Femur (tissue), 1 donor: ENCODE measurements at places on chromosomes 5 and 9.
A peak's percentile ranks its signal among the peaks of the same experiment; 100 is the strongest.

GRCh38 chr5:23223846-23224245, 283.6 kb upstream of the PRDM9 start:
- DNase-seq = no peak

- DNase-seq = no peak
Observed at GRCh38 chr5:6573651-6574101, 59.2 kb downstream of the NSUN2 start.

- no peak for DNase-seq
Observed at GRCh38 chr9:101442318-101442717, 6.7 kb upstream of the ALDOB start.

GRCh38 chr9:68851657-68852056, 146.6 kb downstream of the PIP5K1B start:
- DNase-seq = no peak

GRCh38 chr9:70607329-70607728, 192.9 kb upstream of the KLF9 start:
- no peak for DNase-seq

DNA sequence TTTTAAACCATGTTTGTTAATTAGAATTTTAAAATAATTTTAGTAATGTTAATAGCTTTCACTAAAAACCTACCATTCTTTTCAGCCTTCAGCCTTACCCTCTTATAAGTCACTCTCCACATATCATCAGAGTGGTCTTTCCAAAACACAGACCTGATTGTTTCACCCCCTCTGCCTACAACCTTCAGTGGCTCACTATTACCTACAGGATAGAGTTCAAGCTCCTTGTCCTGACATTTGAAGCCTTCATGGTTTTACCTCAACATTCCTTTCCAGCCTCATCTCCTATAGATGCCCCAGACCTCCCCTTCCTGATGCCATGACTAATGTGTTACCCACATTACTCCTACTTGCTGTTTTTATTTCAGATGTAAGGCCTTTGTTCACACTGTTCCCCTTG, 27.8 kb upstream of the STRBP start:
- no peak for DNase-seq

- no peak for DNase-seq
Observed at GRCh38 chr5:41878643-41879478, 8.6 kb upstream of the OXCT1 start.

DNA sequence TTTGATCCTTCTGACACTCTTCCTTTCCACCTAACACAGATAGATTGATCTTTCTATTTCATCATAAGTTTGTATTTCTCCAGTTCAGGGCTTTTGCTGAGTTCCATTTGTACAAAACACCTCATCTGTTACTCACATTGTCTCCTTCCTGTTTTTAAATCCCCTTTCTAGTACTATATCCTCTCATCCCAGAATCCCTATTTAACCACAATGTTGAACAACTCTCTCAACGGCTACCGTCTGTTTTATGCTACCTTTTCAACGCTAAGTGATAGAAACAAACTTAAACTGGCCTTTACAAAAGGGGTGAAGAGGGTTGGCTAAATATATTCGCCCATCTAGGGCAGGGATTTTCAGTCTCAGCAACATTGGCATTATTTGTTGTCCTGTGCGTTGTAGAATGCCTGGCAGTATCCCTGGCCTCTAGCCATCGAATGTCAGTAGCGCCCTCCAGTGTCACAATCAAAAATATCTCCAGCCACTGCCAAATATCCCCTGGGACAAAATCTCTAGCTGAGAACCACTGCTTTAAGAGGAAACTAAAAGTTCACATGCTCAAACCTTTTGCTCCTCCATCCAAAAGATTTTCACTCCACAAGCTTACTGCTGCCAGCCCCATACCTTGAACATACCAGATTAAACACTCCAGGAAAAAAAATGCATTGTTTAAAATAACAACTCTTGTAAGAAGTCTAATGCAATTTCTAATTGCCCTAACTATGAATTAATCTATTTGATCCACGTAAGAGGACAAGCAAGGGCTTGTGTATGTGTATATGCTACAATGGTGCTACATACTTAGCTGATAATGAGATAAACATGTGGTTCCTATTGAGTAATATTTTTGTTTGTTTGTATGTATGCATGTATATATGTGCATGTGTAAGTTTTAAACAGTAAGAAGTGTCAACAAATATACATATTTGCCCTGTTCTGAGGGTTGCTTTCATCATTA, 344.0 kb downstream of the PTPRD start:
- peak; percentile 35 for DNase-seq

GRCh38 chr9:21465859-21466518, 16.1 kb downstream of the IFNE start:
- DNase-seq = no peak

GRCh38 chr5:159525117-159525516, 194.8 kb upstream of the IL12B start:
- DNase-seq = no peak

DNA sequence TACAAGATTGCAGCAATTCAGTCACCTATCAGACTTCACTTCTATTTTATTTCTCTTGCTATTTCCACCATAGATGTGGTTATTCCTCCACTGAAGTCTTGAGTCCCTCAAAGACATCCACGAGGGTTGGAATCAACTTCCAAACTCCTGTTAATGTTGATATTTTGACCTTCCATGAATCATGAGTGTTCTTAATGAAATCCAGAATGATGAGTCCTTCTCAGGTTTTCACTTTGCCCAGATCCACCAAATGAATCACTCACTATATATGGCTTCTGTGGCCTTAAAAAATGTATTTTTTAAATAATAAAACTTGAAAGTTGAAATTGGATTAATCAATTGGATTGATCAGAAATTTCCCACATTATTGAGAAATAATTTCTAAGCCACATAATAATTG, 1821.0 kb downstream of the EFNA5 start:
- no peak for DNase-seq

DNA sequence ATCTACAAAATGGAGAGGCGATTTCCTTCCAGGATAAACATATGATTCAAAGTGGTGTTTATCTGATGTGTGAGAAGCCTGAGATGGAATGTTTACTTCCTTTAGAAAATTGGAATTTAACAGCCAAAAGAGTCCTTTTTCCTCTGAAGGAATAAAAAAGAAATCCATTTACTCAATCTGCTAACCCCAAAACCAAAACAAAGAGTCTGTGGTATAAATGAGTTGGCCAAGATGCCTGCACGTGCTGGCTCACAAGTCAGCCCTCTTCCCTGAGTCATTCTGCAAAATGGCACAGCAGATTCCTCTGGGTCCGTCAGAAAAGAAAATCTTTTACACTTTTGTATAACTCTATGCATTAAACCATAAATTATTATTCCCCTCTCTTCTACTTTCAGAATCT, 60.8 kb downstream of the EBF1 start:
- DNase-seq = no peak

DNA sequence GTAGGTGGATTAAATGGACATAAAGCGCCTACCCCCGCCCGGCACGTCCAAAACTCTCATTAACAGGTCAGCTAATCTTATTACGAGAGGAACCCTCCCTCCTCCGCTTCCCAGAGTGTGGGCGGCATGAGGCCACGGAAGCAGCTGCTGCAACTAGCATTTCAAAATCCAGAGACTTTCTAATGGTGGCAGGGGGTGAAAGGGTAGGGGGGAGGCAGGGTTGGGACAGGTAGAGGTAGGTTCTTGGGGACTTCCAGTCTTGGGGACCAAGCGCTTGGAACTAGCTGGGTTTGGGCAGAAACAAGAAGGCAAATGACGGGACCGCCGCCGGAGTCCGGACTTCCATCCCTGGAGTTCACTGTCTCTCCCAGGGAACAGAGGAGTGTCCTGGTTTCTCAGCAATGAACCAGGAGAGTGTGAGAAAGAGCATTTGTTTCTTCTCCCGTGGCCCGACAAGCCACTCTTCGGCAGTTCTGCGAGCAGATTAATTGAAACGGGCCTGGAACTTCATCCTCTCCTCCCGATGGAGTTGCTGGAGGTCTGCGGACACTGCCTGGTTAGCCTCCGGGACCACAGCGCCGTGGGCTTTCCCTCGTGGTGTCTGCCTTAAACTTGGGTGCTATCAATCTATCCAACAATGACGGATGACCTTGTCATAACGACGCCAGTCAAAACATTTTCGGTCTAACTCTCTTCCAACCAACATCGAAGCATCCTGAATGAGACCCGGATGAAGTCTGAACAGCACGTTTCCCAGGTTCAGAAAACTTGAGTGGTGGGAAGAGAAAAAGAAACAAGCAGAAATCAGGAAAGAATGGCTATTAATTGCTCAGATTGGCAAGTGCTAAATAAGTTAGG, 1.6 kb upstream of the PRDM6 start:
- DNase-seq = no peak

DNA sequence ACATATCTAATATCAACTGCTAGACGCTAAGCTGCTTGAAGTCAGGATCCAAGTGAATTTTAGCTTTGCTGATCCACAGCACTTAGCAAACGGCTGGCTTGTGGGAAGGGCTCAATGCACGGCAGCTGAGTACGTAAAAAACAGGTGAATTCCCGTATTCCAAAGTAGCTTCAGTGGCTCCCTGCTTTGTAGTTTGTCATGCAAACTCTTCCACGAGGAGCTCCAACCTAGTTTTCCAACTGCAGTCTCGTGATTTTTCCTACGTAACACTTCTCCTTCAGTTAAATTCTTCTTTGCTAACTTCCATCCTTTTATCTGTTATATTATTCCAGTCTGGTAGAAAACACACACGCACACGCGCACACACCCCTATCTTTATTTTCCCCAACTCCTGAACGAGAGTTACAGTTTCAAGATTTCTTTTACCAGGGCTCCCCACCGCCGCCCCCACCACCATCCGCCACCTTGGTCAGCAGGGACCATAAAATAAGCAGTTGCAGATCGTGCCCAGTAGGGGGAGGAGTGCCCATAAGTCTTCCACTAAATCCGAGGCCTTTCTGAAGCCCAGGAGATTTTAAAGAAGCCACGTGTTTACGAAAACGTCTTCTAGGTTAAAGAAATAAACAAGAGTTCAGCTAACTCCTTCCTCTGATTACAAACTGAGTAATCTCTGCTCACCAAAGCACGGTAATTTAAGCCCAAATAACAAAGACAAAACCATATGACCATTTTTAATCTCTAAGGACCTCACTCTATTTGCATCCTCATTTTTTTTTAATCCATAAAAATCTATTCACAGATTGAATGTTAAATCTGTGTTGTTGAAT, 34.8 kb upstream of the TRIO start:
- DNase-seq = peak; percentile 57

DNA sequence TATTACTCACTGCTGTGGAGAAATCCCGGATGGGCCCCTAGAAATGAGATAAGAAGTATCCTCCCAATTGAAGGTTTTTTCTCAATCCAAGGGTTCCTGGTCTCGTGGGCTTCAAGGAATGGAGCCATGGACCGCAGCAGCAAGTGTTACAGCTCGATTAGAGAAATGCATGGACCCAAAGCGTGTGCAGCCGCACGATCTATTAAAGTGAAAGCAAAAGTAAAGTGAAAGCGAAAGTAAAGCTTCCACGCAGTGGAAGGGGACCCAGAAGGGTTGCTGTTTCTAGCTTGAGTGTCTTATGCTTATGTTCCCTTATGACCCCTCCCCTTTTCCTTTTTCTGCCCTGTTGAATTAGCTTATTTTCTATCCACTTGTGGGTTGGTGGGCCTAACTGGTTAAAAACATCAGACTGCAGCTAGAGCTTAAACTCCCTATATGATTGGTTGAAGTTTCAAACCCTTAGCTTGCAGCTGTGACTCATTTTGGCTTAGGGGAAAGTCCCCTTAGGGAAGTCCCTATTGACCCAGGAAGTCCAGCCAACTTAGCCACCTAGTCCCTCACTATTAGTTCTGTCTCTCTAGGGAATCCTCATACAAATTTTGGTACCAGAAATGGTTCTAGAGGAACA, 1111.8 kb downstream of the TAF11L14 start:
- no peak for DNase-seq

GRCh38 chr5:95581576-95581975, 26.7 kb downstream of the ARSK start:
- DNase-seq = no peak

DNA sequence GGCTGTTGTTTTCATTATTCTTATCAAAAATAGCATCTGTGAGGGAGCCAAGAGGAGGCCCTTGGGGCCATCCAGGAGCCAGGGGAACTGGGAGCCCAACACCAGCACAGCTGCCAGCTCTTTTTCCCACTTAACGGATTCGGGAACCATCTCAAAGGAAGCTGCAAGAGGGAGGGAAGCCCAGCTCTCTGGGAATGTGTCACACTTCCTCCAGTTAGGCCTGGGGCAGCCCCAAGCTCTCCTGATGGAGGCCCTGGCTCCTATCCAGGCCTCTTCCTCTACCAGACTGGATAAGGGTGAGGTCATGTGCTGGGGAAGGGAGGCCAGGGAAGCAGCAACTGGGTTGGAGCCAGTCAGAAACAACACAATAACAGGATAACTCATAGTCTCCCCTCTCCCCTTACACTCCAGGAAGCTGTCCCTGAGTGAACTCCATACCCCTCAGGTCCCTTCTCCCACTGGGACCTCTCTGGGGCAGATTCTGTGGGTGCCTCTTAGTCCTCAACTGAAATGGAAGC, 12.7 kb downstream of the CSF2 start:
- DNase-seq = peak; percentile 64

- DNase-seq = no peak
Observed at GRCh38 chr9:13428766-13429165, 149.3 kb upstream of the MPDZ start.

- DNase-seq = no peak
Observed at GRCh38 chr5:11801061-11801460, 103.2 kb downstream of the CTNND2 start.

GRCh38 chr9:77933019-77933418, 98.6 kb downstream of the GNAQ start:
- no peak for DNase-seq

DNA sequence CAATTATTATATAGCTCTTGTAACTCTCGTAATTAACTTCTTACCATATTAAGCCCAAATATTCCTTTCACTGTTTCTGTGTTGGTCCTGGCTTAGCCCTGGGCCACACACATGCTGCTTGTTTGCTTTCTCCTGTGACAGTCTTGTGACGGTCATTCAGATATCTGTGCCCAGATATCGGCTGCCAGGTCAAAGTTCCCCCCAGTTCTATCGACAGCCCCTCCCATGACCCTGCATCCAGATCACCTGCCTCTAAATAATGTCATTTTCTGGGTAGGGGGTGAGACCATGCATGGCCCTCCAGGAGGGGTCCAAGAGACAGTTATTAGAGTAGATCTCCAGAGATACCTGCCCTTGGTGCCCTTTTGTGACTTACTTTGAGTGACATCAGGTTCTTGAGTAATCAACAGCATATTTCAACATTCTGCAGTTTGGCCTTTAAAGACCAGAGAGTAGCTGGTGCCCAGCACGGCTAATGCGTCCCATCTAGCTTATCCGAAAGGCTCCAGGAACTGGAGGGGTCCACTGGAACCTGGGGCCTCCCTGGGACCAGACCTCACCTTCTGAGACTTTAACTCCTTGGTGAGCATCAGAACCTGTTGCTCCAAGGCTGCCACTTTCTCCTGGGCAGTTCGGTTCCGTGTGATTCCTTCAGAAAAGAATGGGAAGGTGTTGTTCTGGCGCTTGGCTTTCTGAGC, 26.9 kb downstream of the TBC1D2 start:
- no peak for DNase-seq

DNA sequence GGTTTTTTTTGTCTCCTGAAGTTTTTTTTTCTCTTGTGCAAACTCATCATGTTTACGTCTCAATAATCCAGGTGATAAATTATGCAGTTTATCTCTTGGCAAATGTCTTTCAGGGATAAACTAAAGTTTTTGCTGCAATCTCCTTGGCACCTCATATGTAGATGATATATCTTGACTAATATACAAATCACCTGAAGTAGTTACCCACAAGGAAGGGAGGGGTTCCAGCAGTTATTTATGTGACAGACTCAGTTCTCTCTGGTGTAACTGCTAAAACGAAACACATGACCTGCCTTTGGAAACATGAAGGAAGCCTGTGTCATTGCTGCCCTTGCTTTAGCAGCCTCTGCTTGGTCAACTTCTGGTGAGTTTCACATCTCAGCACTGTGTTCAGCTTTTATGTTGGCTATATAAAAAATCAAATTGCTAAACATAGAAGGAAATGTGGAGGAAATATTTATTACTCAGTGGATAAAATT, 39.3 kb upstream of the KIAA1958 start:
- no peak for DNase-seq
